T-cell (primary cell): ENCODE measurements at places on chromosomes 1 and 21. TPM values are rescaled to one million over a fixed set of nuclear protein-coding genes. Genes with fewer than 3 reads are reported as not detected.

DNA sequence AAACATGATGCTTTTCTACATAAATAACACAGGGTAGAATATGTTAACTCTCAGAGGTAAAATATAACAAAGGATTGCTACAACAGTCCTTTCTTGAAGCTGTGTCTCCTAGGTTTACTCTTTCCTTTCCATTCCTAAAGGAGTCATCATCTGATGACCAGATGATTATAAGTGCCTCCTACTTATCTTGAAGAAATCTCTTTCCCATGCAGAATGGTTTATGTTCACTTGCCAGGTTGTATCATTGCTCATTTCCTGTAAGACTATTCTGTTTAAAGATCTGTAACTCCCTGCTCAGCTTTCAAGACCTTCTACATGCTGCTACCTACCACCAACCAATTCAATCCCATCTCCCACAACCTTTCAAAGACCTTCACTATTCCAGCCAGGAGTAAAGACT, 51.5 kb upstream of the PTCH2 start:
- DNase-seq: no peak
- no peaks in the 10 kb centered on the region for H3K4me1 ChIP-seq
- no peak overlapping the region for H3K4me3 ChIP-seq

GRCh38 chr1:22529901-22530621, 33.2 kb upstream of the EPHA8 start:
- no peak for DNase-seq
- peaks cover 38% of the 10 kb centered on the region for H3K36me3 ChIP-seq
- no peaks in the 10 kb centered on the region for H3K4me1 ChIP-seq
- H3K27me3 ChIP-seq: no peaks in the 10 kb centered on the region

The RNF2 gene
- total RNA-seq: 17.0 TPM

The ADGRL2 gene
- 0.70 TPM for total RNA-seq

The CD1D gene
- 0.22 TPM for total RNA-seq

GRCh38 chr1:104797982-104798381, 1048.3 kb downstream of the AMY1C start:
- no peaks in the 10 kb centered on the region for H3K4me1 ChIP-seq
- no peaks in the 10 kb centered on the region for H3K36me3 ChIP-seq
- H3K27ac ChIP-seq: no peak overlapping the region
- H3K4me3 ChIP-seq: no peak overlapping the region
- DNase-seq: no peak

DNA sequence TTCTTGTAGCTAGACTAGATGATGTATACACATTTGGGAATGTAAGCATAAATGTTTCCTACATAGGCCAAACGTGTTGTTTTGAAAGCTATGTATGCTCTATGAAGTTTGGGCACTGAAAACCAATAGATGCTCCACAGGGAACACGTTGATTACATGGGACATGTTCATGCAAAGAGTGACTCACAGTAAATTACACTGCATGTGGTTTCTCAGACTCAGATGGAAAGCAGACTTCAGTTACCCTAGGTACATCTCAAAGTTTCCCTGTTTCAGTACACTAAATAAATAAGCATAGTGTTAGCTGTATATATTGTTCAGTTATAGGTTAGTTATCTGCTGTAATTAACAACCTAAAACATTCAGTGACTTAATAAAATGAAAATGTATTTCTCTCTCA, 301.9 kb upstream of the RUNX1 start:
- H3K27ac ChIP-seq: no peak overlapping the region
- H3K27me3 ChIP-seq: no peaks in the 10 kb centered on the region
- no peak for DNase-seq
- H3K4me3 ChIP-seq: no peak overlapping the region
- H3K4me1 ChIP-seq: no peaks in the 10 kb centered on the region
- no peaks in the 10 kb centered on the region for H3K36me3 ChIP-seq

- DNase-seq: no peak
- peak overlapping the region; percentile 93 for H3K27ac ChIP-seq
- H3K4me3 ChIP-seq: no peak overlapping the region
- no peaks in the 10 kb centered on the region for H3K36me3 ChIP-seq
- H3K4me1 ChIP-seq: peaks cover 80% of the 10 kb centered on the region
- H3K27me3 ChIP-seq: no peaks in the 10 kb centered on the region
Measured at GRCh38 chr1:12153181-12153785, 13.5 kb upstream of the TNFRSF1B start.

The KCNN3 gene
- 0.03 TPM for total RNA-seq

DNA sequence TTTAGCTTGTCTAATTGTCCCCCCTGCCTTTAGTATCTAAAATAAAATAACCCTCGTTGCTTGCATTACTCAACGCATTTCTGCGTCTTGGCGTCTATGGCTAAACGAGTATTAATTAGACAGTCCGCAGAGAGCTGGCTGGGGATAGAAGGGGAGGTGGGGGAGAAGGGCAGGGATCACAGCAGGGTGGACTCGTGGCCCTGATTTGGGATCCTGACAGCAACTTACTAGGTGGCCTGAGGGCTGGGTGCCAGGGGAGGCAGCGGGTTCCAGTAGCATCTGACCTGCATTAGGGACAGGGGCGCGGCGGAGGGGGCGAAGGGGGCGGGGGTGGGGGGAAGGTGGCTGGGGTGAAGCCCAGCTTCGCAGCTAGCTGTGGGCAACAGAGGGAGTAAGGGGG, 1.1 kb upstream of the BACE2 start:
- H3K4me3 ChIP-seq: no peak overlapping the region
- no peak overlapping the region for H3K27ac ChIP-seq
- H3K4me1 ChIP-seq: no peaks in the 10 kb centered on the region
- DNase-seq: no peak
- no peaks in the 10 kb centered on the region for H3K36me3 ChIP-seq
- peaks cover 41% of the 10 kb centered on the region for H3K27me3 ChIP-seq

The INSRR gene
- total RNA-seq: not detected

DNA sequence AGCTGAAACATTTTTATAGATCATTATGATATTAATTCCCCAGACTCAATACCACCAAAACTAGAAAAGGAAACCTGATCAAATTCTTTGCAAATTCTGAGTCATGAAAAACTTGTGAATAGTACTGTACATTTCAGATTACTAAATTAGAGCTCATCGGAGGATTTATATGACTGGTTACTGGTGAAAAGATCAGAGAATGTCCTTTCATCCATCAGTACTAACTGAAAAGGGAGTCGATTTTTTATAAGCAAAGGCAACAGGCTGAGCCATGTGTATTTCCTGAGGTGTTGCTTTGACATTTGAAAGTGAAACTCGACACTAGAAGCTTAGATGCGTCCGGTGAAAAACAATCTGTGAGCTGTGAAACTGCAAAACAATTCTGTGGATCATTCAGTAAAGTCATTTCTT, 155.7 kb downstream of the TNFSF18 start:
- DNase-seq: no peak
- H3K4me3 ChIP-seq: peak overlapping the region; percentile 26
- peak overlapping the region; percentile 82 for H3K27ac ChIP-seq
- no peaks in the 10 kb centered on the region for H3K36me3 ChIP-seq
- no peaks in the 10 kb centered on the region for H3K27me3 ChIP-seq

DNA sequence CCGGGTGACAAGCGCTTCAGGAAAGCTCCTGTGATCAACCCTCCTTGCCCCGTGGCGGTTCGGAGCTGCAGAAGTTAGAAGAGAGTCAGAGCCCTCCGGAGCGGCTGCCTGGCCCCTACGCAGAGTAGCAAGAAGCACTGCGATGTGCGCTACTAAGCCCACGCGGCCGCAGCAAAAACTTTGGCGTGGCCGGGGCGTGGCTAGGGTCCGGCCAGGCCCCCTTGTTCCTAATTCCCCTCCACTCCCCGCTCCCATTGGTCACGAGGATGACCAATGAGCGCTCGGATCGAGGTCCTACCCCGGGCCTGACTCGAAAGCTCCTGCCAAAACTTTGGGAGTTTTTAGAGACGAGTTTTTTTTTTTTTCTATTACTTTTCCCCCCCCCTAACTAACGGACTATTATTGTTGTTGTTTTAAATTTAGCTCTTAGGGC, at the start of gene HLX:
Gene HLX, plus strand, starts transcription at position 368 of the 433 bp plus-strand sequence. CDS start 415 bp downstream, outside the sequence.
- H3K27me3 ChIP-seq: peaks cover 72% of the 10 kb centered on the region
- H3K27ac ChIP-seq: no peak within 1 kb of the TSS
- no peaks in the 10 kb centered on the region for H3K36me3 ChIP-seq
- H3K4me3 ChIP-seq: peak within 1 kb of the TSS; percentile 10
- H3K4me1 ChIP-seq: peaks cover 28% of the 10 kb centered on the region

The IRF6 gene
- 0.53 TPM for total RNA-seq

GRCh38 chr1:56451491-56451890, 127.9 kb downstream of the PLPP3 start:
- no peaks in the 10 kb centered on the region for H3K27me3 ChIP-seq
- H3K36me3 ChIP-seq: no peaks in the 10 kb centered on the region
- H3K27ac ChIP-seq: no peak overlapping the region
- DNase-seq: no peak
- H3K4me1 ChIP-seq: no peaks in the 10 kb centered on the region

- H3K27me3 ChIP-seq: no peaks in the 10 kb centered on the region
- no peak overlapping the region for H3K27ac ChIP-seq
Measured at GRCh38 chr1:236913371-236914037, 90.7 kb downstream of the MT1HL1 start.

The KIRREL1 gene
- 0.20 TPM for total RNA-seq

GRCh38 chr1:193794239-193794638, 607.8 kb upstream of the B3GALT2 start:
- no peaks in the 10 kb centered on the region for H3K27me3 ChIP-seq
- H3K4me1 ChIP-seq: no peaks in the 10 kb centered on the region

- H3K27ac ChIP-seq: no peak overlapping the region
- DNase-seq: no peak
- no peaks in the 10 kb centered on the region for H3K4me1 ChIP-seq
- H3K27me3 ChIP-seq: peaks cover 17% of the 10 kb centered on the region
Measured at GRCh38 chr1:29675481-29676263, 439.4 kb downstream of the PTPRU start.

The RCSD1 gene
- 101 TPM for total RNA-seq

- no peaks in the 10 kb centered on the region for H3K27me3 ChIP-seq
- no peak overlapping the region for H3K27ac ChIP-seq
- no peaks in the 10 kb centered on the region for H3K4me1 ChIP-seq
Measured at GRCh38 chr1:211068976-211069375, 65.0 kb downstream of the KCNH1 start.

DNA sequence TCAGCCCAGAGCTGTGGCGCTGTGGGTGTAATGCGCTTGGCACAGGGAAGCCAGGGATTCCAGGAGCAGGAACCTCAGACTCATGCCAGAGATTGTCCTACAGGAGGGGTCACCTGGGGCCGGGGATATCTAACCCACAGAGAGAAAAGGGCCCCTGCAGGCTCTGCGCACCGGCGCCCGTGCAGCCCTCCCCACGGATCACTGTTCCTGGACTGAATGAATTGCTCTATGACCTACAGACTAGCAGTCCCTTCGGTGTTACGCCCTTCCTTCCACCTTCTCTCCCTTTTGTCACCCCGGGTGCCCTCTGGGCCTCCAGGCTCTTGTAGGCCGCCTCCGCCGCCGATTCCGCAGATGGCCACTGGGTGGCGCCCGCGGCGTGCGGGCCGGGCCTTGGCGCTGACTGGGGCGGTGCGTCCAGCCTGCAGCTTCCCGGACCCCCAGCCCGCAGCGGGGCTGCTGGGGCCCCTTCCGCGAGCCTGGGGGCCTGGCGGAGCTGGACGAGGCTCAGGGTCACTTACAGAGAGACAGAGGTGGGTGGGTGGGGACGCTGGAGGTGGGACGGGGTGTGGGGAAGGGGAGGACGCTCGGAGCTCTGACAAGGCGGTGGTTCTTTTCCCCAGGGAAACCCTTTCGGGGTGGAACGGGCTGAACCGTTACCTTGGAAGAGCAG, 101.3 kb downstream of the IER5 start:
- peaks cover 44% of the 10 kb centered on the region for H3K27me3 ChIP-seq
- no peaks in the 10 kb centered on the region for H3K36me3 ChIP-seq
- peak; percentile 64 for DNase-seq
- peak overlapping the region; percentile 15 for H3K4me3 ChIP-seq
- no peak overlapping the region for H3K27ac ChIP-seq

DNA sequence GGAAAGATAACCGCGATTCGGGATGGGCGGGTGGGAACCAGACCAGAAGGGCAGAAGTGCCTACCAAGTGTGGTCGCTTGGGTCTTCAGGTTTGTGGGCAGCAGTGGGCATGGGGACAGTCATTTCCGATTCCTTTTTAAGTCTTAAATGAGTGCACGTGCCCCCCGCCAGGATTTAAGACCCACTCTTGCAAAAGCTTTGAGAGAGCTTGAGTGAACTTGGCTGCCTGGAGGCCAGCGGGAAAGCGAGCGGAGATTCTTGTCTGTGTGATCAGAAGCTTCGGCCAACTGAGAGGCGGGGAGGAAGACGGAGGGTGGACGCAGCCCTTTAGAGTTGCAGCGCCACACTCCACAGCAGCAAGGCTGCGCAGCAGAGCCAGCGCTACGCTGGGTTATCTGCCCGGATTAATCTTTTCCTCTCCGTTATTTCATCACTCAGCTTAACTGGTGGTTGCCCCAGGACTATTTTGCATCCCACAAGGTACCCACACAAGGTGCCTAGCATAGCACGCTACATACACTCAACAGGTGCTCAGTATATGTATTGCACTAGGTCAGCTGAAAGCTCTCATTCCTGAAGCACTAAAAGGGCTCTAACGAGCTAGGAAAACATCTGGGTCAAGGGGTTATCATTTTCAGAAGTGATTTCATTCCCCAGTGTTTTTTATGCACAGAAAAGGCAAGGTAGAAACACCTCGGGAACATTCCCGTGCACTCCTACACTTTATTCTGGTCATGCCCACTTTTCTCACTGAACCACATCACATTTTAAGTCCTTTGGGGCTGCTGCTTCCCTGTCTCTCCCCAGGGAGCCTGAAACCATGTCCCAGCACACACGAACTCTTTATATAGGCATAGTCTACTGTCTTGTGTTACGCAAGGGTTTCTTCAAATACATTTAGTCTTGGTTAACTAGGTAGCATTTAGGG, 1.5 kb upstream of the BATF3 start:
- no peaks in the 10 kb centered on the region for H3K27me3 ChIP-seq
- peak overlapping the region; percentile 32 for H3K4me3 ChIP-seq
- no peak for DNase-seq
- H3K36me3 ChIP-seq: no peaks in the 10 kb centered on the region

The LCE3C gene
- not detected for total RNA-seq

DNA sequence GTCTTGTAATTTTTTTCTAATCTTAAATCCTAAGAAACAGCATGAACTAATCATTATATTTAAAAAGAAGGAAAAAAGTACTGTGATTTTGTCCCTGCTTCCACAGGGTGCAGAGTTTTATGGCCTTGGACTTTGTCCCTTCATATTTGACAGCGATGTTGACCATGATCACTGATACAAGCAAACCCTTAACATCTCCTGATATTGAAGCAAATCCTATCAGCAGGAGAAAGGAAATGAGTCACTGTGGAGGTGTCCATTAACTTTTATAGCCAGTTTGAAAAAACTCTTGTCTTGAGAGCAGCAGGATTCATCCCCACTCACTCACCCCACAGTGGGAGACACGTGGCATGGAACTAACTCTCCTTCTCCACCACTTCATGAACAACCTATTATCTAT, 5.1 kb upstream of the REG4 start:
- DNase-seq: no peak
- H3K27ac ChIP-seq: no peak overlapping the region
- H3K4me1 ChIP-seq: no peaks in the 10 kb centered on the region
- H3K27me3 ChIP-seq: no peaks in the 10 kb centered on the region
- no peaks in the 10 kb centered on the region for H3K36me3 ChIP-seq
